ENCODE measurements at places on chromosomes 11 and 22.

DNA sequence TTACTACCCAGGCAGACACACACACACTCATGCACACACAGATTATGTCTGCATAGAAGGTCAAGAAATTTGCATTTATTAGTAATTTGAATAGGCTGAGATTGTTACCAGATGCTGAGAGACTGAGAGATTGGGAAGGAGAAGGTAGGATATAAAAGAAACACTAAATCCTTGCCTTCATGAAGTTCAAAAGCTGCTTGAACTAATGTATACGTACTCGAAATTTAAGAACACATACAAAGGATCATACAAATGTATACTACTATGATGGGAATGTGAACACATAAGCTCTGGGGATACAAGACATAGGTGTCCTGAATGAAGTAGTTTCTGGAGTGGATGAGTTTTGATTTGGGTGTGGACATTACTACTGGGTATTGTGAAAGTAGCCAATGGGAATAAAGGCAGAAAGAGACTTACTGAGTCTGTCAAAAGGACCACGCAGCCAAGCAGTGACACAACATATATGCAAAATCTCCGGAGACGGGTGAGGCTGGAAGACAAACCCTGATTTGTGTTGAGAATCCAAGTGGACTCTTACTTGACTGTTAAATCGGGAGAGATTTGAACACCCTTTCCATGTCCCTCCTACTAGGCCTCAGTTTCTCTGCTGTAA, 7.3 kb upstream of the PKNOX2 start:
- DNase-seq, result no peak

- no peak for DNase-seq
Measured at GRCh38 chr11:11786234-11786633, 55.5 kb upstream of the USP47 start.

DNA sequence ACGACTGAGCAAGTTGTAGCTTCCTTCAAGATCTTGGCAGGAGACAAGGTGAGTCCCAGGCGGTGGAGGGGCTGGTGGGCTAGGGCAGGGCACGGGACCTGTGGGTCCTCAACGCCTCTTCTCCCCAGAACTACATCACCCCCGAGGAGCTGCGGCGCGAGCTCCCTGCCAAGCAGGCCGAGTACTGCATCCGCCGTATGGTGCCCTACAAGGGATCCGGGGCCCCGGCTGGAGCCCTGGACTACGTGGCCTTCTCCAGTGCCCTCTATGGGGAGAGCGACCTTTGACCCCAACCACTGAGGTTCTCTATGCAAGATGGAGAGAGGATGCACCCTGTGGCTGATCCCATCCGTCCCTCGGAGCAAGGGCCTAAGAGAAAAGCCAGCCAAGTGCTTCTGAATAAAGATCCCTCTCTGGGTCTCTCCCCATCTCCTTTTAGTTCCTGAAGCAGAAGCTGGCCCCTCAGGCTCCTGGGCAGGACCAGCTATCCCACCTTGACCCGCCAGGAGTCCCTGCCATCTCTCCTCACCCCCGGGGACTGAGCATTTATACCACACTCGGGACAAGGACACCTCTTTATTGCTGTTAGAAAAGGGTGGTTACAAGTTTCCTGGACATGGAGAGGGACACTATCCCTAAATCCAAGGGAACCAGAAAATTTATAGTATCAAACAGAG, 5.4 kb downstream of the CTSF start:
- no peak for DNase-seq

DNA sequence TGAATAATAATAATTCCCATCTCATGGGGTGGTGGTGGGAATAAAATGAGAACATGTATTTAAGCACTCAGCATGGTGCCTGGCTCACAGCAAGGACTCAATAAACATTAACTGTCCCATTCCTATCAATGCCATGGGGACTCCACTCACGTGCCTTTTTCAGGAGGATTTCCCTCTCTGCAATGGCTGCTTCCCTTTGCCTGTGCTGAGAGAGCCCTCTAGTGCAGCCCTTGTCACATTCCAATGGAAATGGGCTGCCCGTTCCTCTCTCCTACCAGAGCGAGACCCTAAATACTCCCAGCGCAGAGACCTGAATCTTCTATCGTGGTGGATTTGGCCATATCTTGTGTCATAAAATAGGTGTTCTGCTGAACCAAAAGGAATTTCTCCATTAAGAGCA, 621.5 kb upstream of the B3GAT1 start:
- peak; percentile 1 for DNase-seq

DNA sequence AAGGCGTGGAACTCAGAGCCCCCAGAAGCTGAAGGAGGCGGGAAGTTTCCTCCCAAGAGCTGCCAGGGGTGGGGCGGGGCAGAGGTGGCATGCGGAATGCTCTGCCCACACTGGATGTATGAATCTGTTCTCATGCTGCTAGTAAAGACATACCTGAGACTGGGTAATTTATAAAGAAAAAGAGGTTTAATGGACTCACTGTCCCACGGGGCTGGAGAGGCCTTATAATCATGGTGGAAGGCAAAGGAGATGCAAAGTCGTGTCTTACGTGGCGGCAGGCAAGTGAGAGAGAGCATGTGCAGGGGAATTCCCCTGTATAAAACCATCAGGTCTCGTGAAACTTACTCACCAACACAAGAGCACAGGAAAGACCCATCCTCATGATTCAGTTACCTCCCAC, 57.6 kb downstream of the SMIM38 start:
- DNase-seq, result no peak

- no peak for DNase-seq
Measured at GRCh38 chr11:76588455-76589325, 81.9 kb downstream of the LRRC32 start.

DNA sequence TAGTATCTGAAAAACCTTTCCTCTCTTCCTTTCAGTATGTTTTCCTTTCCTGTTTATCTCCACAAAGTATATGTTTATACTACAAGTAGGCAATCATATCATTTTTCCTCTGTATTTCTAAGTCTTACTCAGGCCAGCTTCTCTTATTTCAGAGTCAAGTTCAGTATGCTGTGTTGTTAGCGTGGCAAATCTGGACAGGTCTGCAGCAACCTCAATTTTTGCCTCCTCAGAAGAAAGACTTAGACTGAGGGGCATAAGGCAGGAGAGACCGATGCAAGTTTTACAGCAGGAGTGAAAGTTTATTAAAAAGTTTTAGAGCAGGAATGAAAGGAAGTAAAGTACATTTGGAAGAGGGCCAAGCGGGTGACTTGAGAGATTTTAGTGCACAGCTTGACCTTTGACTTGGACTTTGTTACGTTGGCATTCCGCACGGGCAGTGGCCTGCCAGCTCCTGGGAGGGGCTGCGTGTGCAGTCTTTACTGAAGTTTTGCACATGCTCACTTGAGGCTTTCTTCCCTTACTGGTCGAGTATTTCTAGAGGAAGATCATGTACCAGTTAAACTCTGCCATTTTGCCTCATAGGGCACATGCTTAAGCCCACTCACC, 343.2 kb downstream of the NTM start:
- no peak for DNase-seq

GRCh38 chr11:123000721-123001120, 19.1 kb upstream of the BSX start:
- DNase-seq, result no peak

DNA sequence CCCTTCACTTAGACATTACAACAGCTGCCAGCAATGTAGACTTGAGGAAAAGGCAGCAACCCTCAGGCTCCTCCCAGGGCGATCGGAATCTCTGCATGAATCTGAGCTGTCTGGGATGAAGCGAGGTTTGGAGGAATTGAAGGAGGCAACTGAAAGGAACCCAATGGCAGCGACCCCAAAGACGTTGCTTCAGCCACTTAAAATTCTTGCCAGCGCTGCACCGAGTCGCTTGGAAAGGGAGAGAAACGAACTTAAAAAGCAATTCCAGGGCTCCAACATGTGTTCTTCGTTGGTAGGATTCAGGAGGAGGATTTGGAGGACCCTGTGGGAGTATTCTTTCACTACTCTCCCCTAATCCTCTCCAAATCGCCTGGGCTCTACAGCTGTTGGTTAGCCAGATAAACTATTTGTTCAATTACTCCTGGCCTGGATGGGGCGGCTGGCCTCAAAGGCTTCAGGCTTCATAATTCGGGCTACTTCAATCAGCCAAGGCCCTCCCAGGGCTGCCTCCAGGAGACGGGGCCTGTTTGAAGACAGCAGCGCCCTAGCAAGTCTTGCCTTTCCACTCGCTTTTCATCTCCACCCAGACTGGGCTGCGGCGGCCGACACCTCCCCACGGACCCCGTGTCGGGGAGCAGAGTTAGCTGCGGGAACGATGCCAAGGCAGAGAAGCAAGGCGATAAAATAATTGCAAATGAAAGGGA, 72.4 kb upstream of the TMEM45B start:
- no peak for DNase-seq

- no peak for DNase-seq
Measured at GRCh38 chr11:16895306-16895705, 118.9 kb downstream of the PLEKHA7 start.

DNA sequence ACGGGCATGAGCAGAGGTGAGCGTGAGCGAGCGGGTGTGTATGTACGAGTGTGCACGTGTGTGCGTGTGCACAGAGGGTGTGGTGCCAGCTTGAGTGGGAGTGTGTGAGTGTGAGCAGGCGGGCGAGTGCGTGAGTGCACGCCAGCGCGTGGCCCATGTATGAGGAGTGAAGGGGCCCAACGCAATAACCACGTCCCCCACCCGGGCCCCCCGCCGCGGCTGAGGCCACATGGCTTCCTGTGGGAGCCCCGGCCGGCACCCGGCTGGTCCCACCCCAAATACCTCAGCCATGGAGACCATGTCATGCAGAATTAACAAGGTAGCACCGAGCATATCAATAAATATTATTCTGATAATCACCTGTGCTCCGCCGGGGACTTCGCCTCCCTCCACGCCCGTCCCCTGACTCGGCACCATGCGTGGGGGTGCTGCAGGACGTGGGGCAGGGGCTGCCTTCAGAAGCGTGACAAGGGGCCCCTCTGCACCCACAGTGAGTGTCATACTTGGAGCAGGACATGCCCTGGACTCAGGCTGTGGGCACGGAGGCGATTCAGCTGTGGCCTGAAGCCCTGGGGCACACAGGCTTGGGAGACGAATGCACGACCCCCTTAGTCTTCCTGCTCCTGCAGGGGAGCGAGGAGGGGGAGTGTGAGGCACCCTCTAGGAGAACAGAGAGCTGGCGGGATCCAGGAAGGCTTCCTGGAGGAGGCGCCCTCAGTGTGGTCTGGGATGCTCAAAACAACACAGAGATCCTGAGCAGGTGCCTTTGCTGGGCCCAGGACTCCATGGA, 5.6 kb upstream of the TRABD start:
- no peak for DNase-seq

DNA sequence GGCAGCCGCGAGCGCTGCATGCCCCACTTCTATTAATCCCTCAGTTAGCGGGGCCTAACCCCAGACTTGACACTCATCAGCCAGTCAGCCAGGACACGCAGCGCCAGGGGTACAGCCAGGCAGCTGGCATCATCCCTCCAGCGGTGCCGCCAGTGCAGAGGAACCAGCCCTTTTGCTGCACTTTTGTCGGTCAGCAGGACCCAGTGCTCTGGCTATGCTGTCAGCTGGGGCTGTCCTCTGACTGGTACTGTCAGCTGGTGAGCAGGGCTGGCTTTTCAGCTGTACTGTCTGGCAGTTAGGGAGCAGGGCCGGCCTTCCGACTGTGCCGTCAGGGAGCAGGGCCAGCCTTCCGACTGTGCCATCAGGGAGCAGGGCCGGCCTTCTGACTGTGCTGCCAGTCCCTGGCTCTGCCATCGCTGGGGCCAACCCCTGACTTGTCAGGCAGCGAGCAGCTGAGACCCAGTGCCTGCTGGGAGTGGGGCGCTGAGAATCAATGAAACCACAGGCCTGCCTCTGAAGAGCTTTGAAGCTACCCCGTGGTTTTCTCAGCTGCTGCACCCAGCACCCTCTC, 115.4 kb downstream of the KIAA1671 start:
- DNase-seq, result no peak

DNA sequence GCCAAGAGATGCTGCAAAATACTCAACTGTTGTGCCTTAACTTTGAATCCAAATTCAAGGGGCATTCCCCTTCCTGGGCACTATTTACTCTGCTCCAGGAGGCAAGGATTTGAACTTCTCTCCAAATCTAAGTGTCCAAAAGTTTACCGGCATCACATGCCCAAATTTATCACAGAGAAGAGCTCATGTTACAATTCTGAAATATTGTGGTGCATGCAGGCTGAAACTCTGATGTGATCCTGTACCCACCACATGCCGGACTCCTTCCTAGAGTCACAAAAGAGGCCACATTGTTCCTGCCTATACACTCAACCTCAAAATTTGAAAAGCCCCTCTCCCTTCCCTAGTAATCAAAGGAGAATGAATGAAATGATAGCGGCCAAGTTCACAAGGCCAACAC, 1.3 kb downstream of the TRAF6 start:
- DNase-seq, result peak; percentile 9

DNA sequence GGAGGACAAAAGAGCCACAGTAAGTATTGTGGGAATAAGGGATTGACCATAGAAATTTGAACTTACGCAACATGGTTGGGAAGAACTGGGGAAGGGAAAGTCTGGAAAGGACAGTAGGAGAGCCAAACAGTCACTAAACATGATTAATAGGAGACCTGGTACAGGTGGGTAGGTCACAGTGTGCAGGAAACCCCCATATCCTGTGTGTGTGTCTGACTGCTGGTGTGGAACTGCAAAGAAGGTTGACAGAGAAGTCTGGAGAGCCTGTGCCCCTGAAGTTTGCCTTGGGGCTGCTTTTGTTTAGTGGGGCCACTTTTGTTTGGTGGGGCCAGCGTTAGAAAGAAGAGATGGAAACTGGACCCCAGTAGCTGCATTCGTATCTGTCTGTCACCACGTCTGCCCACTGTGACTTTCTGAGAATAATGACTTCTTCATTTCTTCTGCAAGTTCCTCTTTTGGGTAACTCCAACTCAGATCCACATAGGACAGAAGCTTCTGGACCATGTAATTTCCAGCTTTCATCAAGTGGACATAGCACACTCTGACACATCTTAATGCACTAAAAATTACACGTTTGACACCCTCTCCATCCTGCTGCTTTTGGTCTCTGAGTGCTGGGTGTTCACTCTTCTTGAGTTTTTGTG, 126.8 kb upstream of the RAG2 start:
- DNase-seq, result no peak

GRCh38 chr11:118251858-118252652, at the start of gene MPZL3:
MPZL3 (minus strand) TSS chr11:118252365; CDS start chr11:118252294, 71 bp downstream.
- peak; percentile 77 for DNase-seq

DNA sequence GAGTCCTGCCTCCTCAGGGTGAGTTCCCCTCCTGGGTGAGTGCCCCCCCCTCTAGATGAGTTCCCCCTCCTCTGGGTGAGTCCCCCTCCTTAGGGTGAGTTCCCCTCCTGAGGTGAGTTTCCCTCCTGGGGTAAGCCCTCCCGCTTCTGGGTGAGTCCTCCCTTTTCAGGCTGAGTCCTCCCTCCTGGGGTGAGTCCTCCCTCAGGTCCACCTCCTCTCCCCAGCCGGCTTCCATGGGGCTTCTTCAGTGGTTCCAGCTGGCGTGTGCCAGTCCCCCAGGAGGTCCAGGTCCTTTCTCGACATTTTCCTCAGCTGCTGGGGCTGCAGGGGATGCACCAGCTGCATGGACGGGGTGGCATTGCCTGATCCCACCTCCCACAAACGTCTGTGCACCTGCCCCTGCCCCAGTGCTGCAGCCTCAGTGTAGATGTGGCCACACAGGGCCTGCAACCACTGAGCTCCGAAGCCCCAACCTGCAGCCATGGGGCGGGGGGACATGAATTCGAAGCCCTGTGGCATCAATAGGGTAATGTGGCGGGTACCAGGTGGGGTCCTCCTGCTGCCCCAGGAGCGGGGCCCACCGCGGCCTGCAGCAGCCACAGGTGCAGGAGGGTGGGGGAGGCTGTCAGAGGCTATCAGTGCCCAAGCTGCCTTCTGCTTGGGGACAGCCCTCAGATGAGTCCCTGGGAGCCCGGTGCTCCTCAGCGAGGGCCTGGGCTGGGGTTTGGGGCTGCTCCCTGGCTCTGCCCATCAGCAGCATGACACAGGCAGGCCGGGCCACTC, 101.3 kb upstream of the FGF3 start:
- DNase-seq, result no peak
